NCI-H2029 (cell line): ENCODE measurements at places on chromosomes 5 and 9.

GRCh38 chr5:169637085-169637548, at the start of gene DOCK2:
Gene DOCK2 (plus strand): TSS chr5:169637275. CDS start chr5:169637327, 52 bp downstream.
- no peak for DNase-seq

DNA sequence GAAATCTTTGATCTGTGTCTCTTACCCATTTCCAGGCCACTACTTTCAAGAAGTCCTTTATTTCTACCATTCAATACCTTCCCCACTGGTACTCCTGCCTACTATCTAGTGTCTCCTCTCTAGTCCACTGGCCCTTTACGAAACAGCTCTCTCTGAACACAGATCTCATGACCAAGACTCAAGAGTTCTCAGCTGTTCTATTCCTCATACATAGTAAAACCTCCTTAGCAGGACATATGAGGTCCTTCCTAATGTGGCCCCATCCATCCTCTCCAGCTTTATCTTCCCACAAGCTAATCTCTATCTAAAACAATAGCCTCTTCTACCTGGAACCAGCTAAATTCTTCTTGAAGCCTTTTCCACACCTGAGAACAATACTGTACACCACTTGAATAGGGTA, 2.6 kb downstream of the TEX10 start:
- no peak for DNase-seq

- DNase-seq, result no peak
These were observed 10.8 kb upstream of the BICD2 start for GRCh38 chr9:92775466-92775865.

GRCh38 chr5:77292026-77292757, 81.7 kb downstream of the PDE8B start:
- no peak for DNase-seq

DNA sequence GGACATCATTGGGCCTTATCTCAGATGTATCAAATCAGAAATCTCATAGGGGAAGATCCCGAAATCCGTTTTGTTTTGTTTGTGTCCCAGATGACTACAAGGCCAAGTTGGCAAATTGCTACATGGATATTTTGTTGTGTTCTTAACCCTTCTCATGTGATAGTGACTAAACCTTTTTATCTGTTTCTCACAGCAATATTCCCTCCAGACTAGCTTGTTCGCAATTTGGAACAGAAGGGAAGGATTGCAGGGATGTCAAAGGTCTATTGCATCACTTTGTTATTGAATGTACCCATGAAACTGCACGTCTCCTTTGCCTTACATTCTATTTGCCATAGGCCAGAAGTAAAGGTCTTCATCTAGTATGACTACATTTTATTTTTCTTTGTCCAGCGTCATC, 453.9 kb downstream of the NFIB start:
- no peak for DNase-seq

DNA sequence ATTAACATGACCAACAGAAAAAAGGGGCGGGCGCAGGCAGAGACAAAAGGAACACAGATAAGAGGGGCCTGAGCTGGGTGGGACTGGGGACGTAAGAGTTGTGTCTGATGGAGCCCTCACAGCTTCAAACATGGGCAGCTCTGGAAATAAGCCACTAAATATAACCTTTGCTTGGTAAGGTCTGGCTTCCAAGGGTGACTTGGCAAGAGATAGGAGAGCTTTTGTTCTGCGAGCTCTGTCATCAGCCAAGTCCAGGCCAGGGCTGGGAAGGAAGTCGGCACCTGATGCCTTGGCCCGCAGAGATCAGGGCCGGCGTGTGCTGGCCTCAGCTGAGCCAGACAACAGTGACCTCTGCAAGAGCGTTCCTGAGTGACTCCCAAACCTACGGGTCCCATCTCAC, 11.8 kb downstream of the TRUB2 start:
- no peak for DNase-seq

GRCh38 chr9:25225938-25226760, 452.1 kb downstream of the TUSC1 start:
- no peak for DNase-seq

- DNase-seq, result no peak
These were observed 333.9 kb upstream of the SEMA6A start for GRCh38 chr5:116908537-116908936.

DNA sequence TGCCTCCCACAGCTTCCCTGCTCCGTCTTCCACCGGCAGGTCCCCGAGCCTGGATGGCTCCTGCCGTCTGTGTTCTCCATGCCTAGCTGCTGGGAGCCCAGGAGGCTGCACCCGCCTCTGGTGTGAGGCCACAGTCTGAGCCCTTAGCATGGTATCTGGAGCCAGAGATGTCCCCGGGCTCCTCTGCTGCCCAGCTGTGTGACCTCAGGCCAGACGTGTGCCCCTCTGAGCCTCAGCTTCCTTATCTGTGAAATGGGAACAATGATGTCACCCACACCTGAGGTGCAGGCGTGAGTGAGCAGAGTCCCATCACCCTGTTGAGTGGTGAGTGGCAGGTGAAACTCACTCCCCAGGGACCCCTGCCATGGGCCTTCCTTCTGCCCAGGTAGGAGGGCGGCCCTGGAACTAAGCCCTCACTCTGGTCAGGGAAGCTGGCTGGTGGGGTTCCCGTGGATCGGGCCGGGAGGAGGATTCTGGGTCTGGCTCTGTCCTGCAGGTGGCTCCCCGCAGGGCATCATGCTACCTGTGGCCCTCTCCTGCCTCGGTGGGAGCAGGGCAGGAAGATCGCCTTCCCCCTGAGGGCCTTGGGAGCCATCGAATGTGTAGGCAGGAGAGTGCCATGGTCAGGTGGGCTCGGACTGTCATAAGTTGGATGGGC, 239.0 kb downstream of the PBX3 start:
- no peak for DNase-seq

DNA sequence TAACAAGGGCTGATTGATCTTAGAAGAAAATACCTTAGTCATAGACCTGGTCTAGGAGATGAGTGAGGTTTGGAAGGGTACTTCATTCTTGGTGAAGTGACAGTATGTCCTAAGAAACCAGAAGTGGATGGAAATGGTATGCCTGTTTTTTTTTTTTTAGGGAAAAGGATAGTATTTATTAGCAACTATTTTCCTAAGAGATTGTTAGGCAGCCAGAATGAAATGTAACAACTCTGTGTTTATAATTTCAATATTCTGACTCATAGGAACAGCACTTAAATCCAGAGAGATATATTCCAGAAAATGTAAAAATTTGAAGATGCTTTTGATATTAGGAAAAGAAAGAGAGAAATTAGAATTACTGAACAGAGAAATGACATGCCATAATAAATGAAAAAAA, 21.2 kb upstream of the ARL14EPL start:
- no peak for DNase-seq

- DNase-seq, result peak; percentile 91
These were observed at the start of gene HABP4 for GRCh38 chr9:96449845-96450612. Gene HABP4 (plus strand): TSS chr9:96450169. CDS start chr9:96450280, 111 bp downstream.

DNA sequence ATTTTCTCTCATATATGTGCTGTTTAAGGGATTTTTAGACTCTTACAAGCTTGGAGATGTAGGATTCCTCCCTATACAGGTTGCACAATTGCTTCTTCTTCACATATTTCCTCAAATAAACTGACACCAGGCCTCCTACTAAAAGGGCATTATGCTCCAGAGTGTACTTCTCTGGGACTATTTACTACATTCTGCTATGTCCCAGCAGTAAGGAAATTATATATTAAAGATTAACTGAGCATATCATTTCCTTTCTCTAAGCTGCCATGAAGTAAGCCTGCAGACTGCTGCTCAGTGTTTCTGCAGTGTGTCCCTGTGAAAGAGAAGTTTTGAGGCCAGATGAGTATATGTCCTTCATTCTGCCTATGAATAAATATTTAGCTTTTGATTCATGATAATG, 356.9 kb upstream of the NUDT12 start:
- DNase-seq, result no peak

GRCh38 chr5:168826246-168826725, 247.1 kb upstream of the PANK3 start:
- DNase-seq, result no peak

DNA sequence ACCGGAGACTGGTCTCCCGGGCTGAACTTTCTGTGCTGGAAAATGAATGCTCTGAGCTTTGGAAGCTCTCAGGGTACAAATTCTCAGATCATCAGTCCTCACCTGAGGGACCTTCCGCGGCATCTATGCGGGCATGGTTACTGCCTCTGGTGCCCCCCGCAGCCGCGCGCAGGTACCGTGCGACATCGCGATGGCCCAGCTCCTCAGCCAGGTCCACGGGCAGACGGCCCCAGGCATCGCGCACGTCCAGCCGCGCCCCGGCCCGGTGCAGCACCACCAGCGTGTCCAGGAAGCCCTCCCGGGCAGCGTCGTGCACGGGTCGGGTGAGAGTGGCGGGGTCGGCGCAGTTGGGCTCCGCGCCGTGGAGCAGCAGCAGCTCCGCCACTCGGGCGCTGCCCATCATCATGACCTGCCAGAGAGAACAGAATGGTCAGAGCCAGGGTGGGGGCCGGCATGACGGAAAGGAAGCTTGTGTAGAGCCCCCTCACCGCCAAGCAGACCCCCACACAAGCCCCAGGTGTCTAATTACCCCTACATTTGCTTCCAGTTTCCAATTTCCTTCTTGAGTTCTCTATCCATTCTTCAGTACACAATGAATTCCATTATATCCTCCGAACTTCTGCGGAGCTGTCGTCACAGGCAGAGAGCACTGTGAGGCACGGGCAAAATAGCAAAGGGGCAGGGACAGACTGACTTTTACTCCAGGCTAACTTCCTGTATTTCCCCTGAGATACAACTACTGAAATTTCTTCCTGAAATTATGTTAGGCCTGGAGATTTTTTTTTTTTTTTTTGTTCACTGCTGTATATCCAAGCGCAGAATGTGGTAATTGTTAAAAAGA, 23.2 kb downstream of the CDKN2A start:
- no peak for DNase-seq

GRCh38 chr9:136802321-136802720, 5.4 kb upstream of the RABL6 start:
- DNase-seq, result no peak

DNA sequence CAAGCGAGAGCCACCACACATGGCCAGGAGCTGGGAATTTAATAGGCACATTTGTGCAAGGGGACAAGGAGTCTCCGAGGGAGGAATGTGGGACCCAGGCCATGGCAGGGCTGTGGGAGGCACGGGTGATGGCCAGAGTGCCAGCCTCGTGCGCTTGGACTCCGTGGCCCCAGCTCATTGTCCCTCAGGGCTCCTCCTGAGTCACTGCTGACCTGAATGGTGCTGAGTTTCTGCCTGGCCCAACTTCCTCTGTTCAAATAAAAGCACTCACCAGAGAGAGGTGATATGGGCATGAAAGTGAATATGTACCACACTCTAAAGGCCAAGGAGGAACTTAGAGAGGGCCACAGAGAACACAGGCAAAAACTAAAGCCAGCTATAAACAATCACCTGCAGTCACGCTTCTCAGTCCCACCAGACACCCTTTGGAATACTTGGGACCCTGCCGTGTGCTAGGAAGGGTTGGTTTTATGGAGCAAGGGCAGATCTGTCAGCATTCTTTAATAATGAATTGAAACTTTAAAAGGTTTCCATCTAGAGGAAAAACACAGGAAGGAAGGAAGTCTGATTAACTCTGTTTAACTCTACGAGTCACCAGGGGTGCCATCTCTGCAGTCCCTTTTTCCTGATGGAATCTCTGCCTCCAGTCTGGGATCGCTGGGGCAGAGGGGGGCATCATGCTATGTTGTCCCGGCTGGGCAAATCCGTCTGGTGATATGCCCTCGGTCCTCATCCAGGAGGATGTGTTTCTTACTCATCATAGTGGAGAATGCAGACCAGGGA, 25.1 kb upstream of the UBE2QL1 start:
- DNase-seq, result no peak

- no peak for DNase-seq
These were observed 14.4 kb upstream of the SLC46A2 start for GRCh38 chr9:112905084-112905483.

DNA sequence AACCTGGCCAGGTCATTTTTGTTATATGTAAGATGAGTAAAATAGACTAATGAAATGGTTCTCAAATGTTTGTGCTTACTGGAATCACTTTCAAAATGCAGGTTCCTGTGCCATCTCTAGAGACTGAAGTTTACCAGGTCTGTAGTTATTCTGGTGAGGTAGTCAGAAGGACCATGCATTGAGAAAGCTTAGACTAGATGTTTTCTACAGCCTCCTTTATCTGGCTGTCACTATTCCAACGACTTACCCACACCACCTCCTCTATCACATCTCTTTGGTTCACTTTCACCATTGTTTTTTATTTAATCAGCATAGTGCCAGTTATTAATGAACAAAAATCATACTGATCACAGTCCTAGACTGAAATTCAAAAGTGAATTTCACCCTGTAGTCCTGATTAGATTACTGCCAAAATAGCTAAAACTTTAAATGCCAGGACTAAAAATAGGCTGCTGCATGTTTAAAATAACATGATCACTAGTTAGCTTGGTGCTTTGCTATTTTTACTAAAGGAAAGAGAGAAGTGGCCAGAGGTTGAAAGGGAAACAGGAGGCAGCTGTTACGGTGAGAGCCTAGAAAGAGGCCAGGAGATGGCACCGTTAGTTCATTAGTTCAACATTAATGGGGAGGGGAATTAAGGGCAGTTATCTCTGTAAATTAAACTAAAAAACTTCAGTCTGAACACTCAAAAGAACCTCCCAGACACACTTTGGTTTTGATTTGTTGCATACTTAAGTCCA, 13.9 kb upstream of the FNIP1 start:
- no peak for DNase-seq

DNA sequence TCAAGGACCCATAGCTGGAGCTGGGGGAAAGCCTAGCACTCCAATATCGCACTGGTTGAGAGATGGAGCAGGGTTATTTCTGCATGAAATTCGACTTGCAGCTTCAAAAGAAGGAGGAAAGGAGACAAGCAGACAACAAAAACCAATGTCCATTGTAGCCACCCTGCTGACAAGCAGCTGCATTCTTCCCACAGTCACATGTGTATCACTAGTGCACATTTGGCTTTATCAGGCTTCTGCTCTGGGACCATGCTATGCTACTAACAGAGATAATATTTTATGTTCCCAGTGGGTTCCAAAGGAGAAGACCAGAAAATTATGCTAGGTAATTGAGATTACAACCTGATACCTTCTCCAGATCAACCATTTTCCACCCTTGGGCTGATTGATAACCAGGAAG, 59.7 kb downstream of the MFAP3 start:
- no peak for DNase-seq

DNA sequence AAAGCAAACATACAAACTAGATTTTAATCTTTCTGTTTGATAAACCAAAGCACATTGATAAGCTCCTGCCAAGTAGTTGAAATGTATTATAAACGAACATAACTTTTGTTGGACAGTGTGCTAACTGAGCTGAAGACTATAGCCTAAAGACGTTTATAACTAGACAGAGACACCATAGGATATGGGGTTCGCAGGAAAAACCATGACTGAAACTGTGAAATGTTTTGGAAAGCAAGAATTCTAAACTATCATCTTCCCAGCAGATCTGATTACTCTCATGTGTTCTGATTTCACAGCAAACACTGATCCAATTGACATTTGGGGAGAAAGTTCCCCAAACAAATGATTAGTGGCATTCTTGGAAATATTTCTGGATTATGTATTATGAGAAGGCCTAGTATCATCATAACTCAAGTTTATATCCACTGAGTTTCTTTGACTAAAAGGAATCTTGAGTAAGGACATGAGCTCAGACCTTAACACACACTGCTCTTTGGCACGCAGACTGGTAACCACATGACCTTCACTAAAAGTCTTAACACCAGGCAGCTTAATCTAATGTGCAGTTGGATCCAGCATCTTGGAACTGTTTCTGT, 375.2 kb downstream of the ZNF608 start:
- no peak for DNase-seq
